ENCODE measurements at places on chromosomes 2 and 18.
A peak's percentile ranks its signal among the peaks of the same experiment; 100 is the strongest.

GRCh38 chr2:22912398-22912797, 472.6 kb upstream of the KLHL29 start:
- DNase-seq: no peak

DNA sequence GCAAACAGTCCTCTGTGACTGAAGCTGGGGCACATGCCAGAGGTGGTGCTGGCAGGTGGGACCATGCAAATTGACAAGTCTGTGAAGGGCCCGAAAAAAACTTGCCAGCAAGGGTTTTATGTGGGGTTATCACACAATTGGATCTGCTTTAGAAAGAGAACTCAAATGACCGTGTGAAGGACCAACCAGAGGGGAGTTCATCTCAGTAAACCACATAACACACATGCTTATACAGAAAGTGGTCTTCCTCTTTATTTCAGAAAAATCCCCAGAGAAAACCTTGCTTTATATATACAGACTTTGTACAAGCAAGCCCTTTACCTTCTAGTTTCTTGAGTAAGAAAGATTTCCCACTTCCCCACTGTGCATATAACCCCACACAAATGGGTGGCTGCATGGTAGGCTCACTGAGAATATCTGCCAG, 46.7 kb downstream of the KIDINS220 start:
- no peak for DNase-seq

DNA sequence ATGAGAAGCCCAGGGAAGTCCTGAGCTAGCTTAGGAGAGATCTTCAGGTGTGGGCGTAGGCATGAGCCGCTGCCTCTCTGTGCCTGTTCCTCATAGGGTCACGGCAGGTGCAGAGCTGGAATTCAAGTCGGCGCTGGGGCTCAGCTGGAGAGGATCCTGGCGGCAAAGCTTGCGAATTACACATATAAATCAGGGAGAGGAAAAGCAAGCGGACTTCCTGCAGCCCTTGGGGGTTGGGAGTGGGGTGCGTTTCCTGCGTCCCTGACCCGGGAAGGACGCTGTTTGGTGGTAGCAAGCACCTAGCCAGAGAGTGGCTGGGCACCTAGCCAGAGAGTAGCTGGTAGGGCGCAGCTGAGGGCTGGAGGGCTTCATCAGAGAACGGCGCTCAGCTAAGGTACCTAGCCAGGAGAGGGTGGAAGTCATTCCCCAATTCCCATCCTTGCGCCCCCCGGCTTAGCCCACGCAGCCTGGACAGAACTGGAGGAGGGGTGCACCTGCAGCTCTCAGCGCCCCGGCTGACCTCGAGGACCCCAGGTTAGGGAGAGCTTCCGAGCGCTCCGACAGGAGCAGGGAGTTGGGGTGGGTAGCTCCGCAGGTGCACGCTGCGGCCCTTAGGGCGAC, 459 bp upstream of the EFR3B start:
- no peak for DNase-seq

GRCh38 chr2:174553811-174554493, 43.7 kb downstream of the WIPF1 start:
- no peak for DNase-seq

- DNase-seq: peak; percentile 27
Observed at GRCh38 chr2:236507393-236508085, 62.1 kb upstream of the ACKR3 start.

GRCh38 chr18:449374-449773, 51.1 kb downstream of the COLEC12 start:
- DNase-seq: no peak

GRCh38 chr2:84966731-84967130, 4.2 kb upstream of the KCMF1 start:
- DNase-seq: no peak

GRCh38 chr2:11388262-11389051, 44.0 kb upstream of the ROCK2 start:
- DNase-seq: no peak

DNA sequence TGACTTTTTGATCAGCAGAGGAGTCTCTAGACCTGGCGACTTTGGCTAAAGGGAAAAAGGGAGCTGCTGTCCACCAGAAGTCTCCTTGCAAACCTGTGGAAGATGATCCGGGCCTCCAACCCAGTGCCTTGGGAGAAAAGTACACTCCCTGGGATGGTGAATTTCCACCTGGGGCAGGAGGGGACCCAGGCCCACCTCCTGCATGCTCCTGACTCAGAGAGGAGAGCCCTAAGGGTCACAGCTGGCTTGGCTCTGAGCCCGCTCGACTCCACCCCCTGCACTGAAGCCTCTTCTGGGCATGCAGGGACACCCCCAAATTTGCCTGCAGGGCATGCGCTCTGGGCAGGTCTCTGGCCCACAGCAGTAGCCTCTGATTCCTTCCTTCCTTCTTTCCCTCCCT, 66.5 kb downstream of the PDCL3 start:
- no peak for DNase-seq

DNA sequence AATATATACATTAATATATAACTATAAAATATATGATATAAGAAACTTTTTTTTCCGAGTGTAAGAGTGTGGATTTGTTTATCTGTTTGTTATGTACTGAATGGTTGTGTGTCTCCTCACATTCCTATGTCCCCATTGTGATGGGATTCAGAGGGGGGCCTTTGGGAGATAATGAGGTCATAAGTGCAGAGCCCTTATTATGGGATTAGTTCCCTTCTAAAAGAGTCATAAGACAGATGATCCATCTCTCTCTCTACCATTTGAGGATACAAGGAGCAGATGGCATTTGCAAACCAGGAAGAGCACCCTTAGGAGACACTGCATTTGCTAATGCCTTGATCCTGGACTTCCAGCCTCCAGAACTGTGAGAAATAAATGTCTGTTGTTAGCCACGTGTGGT, 30.3 kb upstream of the SAP130 start:
- no peak for DNase-seq

- DNase-seq: no peak
Observed at GRCh38 chr2:109703077-109703476, 88.9 kb downstream of the SOWAHC start.

GRCh38 chr2:74817304-74817675, 16.6 kb upstream of the HK2 start:
- DNase-seq: no peak

- DNase-seq: no peak
Observed at GRCh38 chr2:107197594-107198294, 311.8 kb upstream of the ST6GAL2 start.

DNA sequence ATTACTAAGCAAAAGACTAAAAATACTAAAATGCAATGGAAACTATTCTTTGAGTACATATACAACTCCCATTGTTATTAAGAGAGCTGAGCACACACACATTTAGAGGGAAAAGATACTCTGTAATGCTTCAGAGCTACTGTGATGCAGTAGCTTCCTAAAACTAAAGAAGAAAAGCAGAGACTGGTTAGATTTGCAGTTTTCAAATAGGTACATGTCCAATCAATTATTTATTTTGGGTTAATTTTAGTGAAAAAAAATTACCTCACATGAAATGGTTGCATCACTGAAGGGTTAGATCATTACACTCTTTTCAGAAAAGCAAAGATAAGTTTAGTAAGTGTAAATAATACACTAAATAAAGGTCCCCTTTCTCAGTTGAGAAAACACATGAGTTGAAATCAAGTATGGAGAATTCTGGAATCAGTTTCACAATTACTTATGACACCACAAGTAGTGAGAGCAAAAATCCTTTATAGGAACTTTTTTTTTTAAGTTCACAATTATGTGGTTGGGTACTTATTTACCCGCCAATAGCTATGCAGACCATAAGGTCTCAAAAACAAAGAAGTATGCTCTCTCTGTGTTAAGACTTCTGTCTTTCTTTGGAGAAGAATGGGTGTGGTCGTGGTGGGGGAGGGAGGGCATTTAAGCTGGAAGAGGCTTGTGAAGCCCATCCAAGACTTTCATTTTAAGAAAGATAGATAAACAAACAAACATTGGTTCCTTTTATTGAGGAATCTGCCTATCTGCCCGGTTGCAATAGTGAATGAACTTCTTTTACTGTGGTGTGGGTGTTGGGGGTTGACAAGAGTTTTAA, 25.3 kb upstream of the SERTAD2 start:
- no peak for DNase-seq

DNA sequence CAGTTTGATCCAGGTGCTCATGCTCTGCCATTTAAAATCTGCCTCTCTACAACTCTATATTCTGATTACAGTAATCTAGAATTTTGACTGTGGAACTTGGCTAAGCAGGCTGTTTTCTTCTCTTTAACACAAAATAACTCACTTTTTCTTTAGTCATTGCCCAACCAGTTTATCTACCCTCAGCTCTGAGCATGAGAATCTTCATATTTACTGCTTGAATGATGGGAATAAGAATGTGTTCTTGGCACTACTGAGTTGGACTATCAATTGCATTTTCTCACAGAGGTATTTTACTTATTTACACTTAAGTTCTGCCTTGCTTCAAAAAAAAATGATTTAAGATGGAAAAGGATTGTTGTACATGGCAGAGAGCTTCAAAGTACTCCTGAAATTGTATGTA, 301.1 kb downstream of the CCDC85A start:
- no peak for DNase-seq

DNA sequence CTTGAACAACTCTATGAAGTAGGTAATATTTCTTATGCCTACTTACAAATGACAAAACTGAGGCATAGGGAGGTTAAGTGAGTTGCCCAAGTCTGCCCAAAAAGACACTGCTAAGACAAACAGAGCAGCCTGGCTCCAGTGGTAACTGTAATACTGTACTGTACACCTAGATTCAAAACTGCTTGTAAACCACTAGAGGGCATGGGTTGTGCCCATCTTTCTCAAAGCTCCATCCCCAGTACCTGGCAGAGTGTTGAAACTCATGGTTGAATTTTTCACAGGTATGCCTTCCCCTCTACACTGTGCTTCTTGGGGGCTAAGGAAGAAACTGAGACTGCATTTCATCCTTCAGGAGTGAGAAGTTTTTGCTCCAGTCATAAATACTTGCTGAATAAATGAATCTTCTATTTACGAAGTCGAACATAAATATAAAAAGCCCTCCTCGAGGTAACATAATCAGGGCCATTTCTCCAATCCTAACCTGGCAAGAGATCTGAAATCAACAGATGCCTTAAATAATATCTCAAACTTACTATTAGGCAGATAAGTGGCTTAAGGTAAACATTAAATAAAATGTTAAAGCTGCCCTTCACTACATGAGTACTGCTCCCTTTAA, 2.0 kb downstream of the PPP4R1 start:
- DNase-seq: peak; percentile 3

GRCh38 chr2:193935114-193935513, 1721.9 kb upstream of the SLC39A10 start:
- no peak for DNase-seq

DNA sequence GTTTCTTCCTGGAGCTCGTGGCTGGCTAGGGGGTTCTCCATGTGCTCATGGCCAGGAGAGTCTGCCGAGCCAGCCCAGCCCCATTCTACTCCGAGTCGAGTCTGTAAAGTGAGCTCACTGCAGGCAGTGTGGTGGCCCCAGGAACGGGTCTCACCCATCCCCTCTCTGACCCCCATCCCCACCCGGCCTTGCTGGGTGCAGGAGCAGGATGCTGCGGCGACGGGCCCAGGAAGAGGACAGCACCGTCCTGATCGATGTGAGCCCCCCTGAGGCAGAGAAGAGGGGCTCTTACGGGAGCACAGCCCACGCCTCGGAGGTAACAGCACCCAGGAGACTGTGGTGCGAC, 1.4 kb downstream of the ANO7 start:
- DNase-seq: no peak

DNA sequence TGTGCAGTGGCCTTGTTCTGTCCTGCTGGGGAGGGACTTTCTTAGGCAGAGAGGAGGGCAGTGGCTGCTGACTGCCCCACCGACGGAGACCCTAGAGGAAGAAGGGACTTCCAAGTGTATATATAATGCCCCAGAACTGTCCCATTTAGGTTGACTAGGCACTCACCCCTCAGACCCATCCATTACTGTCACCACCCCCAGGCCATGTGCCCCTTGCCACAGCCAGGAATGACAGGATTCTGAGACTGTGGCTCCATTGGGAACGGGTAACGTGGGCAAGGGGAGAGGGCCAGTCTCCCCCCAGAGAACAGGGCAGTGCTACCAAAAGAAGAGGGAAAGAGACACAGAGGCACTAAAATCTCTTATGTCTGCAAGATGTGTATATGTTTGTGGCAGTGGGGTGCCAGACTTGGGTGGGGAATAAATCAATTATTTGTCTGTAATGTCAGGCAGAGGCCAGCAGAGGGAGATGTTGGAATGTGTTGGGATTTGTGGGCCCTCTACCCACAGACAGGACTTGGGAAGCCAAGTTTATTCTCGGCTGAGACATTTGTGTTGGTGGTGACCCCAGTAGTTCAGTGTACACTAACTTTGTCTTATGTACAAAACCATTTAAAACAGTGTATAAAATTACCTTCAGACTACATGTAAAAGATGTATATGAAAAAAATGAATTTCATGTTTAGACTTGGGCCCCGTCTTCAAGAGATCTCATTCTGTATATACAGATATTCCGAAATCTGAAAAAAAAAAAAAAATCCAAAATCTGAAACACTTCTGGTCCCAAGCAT, 24.0 kb upstream of the TMEM37 start:
- no peak for DNase-seq

- no peak for DNase-seq
Observed at GRCh38 chr18:31252522-31252921, 65.4 kb upstream of the DSG1 start.

DNA sequence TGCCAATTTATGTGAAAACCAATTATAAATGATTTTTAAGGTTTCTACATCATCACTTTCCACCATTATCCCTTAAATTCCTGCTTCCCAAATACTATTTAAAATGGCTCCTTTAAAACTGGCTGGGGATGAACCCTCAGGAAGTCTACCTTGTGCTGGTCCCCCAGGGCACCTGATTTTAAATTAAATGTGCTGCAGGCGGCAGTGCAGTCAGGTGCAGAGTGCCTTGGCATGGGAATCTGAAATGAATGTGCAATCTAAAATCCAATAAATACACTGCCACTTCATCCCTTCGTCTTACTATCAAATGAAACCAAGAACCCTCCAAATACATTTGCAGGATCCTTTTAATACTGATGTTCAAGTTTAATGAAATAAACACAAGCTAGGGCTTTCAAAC, 61.8 kb downstream of the C2orf76 start:
- no peak for DNase-seq

DNA sequence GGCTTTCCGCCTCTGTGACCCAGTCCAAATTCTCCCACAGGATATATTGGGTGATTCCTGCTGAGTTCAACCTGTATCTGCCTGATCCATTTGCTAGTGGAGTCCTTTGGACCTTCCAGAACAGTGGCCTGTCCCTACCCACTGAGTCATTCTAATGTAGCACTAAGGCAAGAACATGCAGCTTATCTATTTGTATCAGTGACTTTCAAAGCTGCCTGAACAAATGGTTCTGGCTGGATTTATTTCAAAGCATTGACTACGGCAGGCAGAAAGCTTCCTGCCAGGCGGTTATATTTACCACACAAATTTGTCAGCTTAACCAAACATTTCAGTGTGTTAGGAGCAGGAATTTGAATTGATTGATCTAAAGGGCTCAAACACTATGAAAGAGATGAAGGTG, 613.4 kb downstream of the DCC start:
- no peak for DNase-seq

GRCh38 chr2:96665083-96665569, 22.6 kb downstream of the FER1L5 start:
- no peak for DNase-seq

- peak; percentile 34 for DNase-seq
Observed at GRCh38 chr2:28895189-28895893, 874 bp downstream of the WDR43 start.

GRCh38 chr2:63871864-63872263, 30.2 kb downstream of the UGP2 start:
- no peak for DNase-seq

- no peak for DNase-seq
Observed at GRCh38 chr2:5373200-5373599, 319.0 kb upstream of the SOX11 start.
